ENCODE measurements at places on chromosomes 13 and 19.

- no peak for DNase-seq
These were observed 312.5 kb downstream of the DCLK1 start for GRCh38 chr13:35818633-35819067.

DNA sequence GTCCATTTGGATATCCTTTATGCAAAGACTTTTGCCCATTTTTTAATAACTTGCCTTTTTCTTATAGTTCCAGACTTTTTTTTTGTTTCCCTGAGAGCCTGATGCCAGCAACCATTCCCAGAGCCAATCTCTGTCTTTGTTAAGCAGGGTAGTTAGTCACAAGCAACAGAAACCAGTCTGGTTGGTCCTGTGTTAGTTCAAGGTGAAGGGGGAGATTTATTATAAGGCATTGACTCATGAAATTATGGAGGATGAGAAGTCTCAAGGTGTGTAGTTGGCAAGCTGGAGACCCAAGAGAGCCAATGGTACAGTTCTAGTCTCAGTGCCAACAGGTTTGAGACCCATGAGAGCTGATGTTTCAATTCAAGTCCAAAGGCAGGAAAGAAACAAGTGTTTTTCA lies 33.0 kb downstream of the GPR12 start:
- no peak for DNase-seq

DNA sequence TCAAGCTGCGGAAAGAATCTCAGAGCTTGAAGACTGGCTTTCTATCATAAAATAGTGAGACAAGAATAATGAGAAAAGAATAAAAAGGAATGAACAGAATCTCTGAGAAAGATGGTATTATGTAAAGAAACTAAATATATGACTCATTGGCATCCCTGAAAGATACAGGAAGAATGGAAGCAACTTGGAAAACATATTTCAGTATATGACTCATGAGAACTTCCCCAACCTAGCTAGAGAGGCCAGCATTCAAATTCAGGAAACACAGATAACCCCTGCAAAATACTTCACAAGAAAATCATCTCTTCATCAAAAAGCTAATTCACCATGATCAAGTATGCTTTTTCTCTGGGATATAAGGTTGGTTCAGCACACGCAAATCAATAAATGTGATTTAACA lies 2318.0 kb downstream of the PCDH9 start:
- DNase-seq, result peak; percentile 23

DNA sequence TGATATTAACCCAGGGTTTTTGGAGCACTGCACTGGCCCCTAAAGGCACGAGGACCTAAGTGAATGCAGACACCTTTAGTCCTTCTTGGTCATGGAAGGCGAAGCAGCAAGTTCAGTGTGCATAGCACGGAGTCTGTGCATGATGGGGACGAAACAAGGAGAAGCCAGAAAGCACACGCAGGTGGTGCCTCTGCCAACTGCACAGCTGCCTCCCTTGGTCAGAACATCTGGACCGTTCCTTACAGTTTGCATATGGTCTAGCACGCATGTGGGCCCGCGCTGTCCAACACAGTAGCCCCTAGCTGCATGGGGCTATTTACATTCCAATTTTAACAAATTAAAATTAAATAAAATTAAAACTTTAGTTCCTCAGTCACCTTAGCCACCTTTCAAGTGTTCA lies 44.0 kb downstream of the FLT3 start:
- no peak for DNase-seq

- no peak for DNase-seq
These were observed 25.4 kb downstream of the ALG5 start for GRCh38 chr13:36973621-36974295.

GRCh38 chr19:41223431-41224234 lies 4.6 kb downstream of the AXL start:
- no peak for DNase-seq

DNA sequence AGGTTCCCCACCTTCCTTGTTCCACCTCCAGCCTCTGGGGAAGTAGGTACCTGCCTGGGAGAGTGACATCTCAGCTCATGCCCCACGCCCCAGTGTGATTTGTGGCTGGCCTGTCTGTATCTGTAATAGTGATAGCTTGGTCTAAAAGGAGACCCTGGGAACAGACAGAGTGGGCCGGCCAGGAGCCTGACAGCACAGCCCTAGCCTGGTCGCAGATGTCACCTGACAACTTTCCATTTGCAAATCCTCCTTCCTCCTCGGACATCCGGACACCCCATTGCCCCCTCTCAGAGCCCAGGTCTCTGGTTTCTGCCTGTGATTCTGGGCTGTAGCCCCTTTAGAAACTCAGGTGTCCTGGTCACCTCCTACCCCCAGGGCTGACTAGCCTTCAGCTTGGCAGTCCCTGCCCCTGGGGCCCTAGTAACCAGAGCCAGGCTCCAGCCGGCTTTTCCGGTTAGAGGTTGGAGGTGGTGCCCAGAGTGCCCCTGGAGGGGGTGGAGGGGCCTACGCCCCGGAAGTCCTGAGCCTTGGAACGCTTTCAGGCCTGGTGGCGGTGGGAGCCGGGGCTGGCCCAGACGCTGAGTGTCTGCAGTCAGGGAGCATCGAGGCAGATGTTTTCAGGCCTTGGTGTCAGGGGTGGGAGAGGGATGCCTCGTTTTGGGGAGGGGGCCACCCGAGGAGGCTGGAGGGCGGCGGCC lies 6.5 kb downstream of the LRRC8E start:
- DNase-seq, result no peak

- no peak for DNase-seq
These were observed 237.6 kb upstream of the IRS2 start for GRCh38 chr13:110023729-110024644.

DNA sequence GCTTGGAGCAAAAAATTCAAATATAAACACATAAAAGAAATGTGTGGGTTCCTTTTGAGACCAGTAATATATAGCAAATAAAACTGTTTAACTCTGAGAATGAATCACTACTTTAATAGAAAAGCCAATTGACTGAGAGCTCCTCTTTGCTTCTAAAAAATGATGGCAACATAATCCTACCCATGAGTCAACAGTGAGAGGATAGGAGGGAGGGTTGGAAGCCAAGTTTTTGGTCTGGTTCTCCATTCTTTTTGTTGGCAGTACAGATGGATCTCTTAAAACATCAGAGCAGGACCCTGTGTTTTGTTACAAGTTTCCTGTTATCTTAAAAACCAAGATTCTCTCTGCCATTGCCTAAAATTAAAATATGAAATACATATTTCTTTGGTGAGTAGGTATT lies 50.0 kb upstream of the POSTN start:
- peak; percentile 62 for DNase-seq

- DNase-seq, result peak; percentile 29
These were observed 116.2 kb downstream of the TBC1D4 start for GRCh38 chr13:75365724-75366173.

DNA sequence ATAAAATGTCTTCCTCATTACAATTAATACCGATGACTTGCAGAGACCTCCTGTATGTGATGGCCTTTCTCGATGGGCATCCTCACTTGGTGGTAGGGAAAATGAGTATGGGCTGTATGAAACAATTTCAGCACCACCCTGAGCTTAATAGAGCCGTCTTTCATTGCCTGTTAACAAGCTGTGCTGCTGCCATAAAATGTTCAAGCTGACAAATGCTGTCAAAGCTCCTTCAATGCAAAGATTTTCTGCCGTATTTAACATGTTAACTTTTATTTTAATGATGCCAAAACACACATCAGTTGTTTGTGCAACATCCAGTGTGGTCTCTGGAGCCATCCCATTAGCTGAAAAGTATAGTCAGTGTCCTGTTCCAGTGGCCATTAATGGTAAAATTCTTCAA lies 110.1 kb downstream of the GPC6 start:
- DNase-seq, result no peak

- no peak for DNase-seq
These were observed 146.6 kb downstream of the RNF17 start for GRCh38 chr13:24910502-24911132.

GRCh38 chr19:19775891-19776205 lies 42.9 kb upstream of the ZNF14 start:
- no peak for DNase-seq

DNA sequence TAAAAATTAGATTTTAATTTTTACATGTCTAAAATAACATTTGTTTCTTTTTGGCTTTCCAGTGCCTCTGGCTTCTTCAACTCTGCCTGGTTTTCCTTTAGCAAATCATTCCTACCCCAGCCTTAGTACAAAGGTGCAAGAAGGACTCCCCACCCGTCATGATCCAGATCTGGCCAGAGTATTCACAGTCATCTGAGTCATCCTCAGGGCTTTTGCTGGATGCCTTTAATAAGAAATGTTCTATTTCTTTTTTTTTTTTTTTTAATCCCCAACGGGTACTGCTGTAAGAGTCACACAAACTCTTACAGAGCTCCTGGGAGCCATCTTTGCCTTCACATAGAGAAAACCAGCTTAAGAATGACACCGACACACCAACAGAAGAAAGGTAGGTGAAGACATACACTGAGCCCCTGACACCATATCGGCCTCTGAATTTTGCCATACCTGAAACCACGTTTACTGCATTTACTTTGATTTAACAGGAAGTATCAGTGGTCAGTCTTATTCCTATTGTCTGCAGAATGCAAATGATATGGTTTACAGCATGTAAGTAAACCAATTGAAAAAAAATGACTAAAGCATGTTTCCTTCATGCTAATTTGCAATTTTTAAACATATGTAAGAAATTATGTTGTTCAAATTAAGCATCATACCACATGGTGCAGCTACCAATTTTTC lies 184.4 kb downstream of the NALCN start:
- DNase-seq, result no peak

DNA sequence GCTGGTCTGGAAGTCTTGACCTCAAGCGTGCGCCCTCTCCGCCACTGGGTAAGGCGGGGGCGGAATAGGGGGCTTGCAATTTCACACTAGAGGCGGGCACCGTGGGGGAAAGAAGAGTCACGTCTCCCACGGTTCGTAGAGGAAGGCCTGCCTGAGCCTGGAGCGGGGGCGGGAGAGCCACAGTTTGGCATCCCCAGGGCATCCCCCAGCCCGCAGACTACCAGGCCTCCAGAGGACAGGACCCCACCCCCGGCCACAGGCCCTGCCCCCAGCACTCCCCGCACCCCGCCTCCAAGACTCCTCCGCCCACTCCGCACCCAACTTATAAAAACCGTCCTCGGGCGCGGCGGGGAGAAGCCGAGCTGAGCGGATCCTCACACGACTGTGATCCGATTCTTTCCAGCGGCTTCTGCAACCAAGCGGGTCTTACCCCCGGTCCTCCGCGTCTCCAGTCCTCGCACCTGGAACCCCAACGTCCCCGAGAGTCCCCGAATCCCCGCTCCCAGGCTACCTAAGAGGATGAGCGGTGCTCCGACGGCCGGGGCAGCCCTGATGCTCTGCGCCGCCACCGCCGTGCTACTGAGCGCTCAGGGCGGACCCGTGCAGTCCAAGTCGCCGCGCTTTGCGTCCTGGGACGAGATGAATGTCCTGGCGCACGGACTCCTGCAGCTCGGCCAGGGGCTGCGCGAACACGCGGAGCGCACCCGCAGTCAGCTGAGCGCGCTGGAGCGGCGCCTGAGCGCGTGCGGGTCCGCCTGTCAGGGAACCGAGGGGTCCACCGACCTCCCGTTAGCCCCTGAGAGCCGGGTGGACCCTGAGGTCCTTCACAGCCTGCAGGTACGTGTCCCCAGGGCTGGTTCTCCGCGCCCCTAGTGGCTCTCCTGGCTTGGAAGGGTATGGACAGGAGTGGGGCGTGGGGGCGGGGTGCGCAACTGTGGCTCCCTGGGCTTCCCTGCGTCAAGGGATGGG lies at the start of gene ANGPTL4:
Gene ANGPTL4 (plus strand): TSS at position 353 of the 969 bp plus-strand sequence. CDS start 167 bp downstream, at position 520.
- no peak for DNase-seq

DNA sequence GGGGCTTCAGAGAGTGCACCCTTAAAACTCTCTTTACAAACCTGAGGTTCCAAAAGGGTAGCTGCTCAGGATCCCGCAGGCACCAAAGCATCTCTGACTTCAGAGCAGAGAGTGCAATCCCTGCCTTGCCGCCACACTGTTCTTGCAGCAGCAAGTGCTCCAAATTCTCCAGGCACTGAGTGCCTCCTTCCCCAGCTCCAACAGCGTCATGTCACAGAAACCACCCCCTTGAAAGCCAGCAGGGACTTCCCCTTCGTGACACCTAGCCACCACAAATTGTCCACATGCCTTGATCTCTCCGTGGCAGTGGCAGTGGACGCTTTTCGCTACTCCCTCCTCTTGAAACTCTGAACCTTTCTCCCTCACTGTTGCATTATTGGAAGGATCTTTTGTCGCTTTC lies 39.9 kb downstream of the MBNL2 start:
- DNase-seq, result no peak

GRCh38 chr13:74215420-74215819 lies 81.2 kb upstream of the KLF12 start:
- DNase-seq, result no peak

- no peak for DNase-seq
These were observed 405.5 kb downstream of the TBC1D4 start for GRCh38 chr13:75076476-75076875.

DNA sequence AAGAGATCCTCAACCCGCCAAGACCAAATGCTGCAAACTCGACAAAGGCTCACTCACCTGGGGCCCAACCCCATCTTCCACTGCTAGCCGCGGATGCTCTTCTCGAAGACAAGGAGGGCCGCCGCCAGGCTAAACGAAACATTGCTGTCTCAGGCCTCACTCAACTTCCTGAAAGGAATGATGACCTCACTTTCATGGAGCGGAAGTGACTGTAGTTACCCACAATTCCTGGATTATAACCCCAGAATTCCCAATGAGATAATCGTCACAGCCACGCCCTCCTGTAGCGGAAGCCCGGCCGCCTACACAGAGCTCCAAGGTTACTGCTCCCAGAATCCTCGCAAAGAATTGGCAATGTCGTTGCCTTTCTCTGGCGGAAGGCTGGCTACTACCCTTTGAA lies 10.5 kb upstream of the ZNF112 start:
- DNase-seq, result no peak

DNA sequence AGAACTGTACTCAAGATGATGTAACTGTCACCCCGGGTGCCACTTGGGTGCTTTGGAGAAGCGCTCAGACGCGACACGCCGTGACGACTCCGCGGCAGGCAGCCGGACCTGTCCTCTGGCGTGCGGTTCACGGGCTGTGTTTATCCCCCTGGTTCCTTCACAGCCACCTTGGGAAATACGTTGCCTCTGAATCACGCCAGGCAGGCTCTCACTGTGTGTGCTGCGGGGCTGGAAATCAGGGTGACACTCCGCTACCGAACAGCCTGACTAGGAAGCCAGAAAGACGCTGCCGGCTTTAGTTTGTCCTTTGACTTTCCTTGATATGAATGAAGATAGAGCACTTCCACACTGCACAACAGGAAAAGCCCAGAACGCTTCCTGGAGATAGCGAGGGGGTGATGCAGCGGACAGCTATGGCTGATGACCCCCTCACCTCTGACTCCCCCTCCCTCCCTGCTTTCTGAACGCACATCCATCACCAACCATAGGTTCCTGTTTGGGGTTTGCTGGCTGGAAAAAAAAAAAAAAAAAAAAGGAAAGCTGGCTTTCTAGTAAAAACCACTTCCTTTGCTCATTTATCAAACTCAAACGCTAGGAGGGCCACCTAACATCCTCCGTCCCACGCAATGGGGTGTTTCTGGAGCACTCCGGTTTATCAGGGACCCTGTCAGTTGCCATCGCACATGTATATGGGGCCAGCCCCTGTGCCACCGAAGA lies 3.7 kb upstream of the GP6 start:
- DNase-seq, result no peak

GRCh38 chr19:47274891-47275761 lies 441 bp downstream of the INAFM1 start:
- DNase-seq, result no peak

GRCh38 chr13:37410316-37410715 lies 188.3 kb downstream of the POSTN start:
- no peak for DNase-seq
